ENCODE measurements at places on chromosomes 11 and 22.

GRCh38 chr11:124195189-124195734 lies 12.1 kb downstream of the OR10D3 start:
- no peak for DNase-seq

DNA sequence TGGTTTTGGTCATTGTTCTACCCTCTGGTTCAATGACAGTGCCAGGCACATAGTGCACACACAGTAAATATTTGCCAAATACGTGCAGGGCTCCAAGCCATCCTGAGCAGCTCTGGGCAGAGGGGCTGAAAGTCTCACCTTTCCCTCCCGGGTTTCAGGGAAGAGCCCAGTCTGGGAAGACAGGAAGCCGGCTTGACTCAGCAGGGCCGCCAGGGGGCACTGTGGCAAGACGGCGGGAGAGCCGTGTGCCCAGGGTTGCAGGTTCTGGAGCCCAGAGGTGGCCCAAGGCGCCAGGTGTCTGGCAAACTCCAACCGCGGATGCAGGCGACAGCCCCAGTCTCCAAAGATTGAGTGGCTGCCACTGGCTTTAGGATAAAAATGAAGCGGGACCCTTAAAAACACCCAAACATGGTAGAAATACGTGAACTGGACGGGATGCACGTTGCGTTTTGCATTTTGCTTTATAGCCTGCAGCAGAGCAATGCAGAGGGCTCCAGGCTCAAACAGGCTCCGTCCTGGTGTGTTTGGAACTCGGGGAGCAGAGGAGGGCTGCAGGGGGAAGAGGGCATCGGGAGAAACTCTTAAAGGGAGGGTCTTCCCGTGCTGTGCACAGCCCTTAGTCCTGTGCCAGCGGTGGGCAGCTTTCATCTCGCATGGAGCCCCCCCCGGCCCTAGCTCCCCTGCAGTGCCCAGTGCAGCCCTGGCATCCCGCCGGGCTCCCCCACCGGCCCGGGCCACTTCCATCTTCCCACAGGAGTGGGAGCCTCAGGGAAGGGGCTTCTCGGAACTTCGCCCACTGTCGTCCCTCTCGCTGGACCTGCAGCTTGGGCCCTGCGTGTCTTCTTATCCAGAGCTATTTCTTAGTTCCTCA lies 10.7 kb downstream of the KRTAP5-5 start:
- DNase-seq, result no peak

DNA sequence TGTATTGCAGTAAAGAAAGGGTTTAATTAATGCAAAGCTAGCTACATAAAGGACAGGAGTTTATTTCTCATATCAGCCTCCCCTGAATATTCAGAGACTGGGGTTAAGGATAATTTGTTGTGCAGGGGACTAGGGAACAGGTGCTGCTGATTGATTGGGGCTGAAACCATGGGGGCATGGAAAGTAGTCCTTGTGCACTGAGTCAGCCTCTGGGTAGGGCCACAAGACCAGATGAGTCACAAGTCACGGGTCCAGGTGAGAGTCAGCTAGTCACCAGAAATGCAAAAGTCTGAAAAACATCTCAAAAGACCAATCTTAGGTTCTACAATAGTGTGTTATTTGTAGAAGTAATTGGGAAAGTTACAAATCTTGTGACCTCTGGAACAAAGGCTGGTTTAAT lies 32.9 kb upstream of the SYT13 start:
- DNase-seq, result no peak

DNA sequence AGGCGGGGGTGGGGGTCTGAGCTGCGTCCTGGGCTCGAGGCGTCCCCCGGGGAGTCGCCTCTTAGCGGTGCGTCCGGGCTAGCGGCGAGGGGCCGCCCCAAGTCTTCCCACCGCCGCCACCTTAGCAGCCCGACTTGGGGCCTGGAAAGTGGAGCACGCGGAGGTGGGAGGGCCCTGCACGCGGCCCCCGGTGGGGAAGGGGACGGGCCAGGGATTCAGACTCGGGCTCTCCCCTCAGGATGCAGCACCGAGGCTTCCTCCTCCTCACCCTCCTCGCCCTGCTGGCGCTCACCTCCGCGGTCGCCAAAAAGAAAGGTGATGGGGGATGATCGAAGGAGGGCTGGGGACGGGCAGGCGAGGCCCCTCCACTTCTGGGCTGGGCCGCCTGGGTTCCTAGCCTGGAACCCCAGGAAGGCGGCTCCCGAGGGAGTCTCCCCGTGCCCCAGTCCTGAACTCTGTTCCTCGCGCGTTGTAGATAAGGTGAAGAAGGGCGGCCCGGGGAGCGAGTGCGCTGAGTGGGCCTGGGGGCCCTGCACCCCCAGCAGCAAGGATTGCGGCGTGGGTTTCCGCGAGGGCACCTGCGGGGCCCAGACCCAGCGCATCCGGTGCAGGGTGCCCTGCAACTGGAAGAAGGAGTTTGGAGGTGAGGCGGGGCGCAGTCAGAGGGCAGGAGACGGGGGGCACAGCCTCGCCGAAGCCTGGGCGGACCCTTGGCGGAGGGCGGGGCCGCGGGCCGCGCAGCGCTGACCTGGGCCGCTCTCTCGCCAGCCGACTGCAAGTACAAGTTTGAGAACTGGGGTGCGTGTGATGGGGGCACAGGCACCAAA lies 563 bp downstream of the MDK start:
- DNase-seq, result no peak

GRCh38 chr11:62245271-62245753 lies 3.3 kb downstream of the SCGB1D2 start:
- no peak for DNase-seq

- no peak for DNase-seq
Observed at GRCh38 chr11:109249597-109249996, 172.4 kb upstream of the C11orf87 start.

GRCh38 chr11:2569731-2570210 lies 125.0 kb downstream of the KCNQ1 start:
- no peak for DNase-seq

DNA sequence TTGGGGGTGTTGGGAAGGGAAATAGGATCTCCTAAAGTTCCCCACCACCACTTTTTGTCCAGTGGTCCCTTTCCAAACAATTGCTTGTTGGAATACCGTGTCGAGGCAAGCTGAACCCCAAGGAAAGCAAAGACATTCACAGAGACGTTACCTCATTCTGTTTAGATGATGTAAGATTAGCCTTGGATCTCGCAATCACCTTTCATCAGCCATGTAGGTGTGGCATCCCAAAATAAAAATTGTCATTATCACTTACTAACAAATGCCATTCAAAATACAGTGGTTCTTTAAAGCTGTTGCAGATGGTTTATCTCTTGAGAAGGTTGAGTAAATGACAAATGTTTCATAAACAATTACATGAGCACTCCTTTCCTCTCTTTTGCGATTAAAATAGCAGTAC lies 86.5 kb upstream of the SLC25A18 start:
- no peak for DNase-seq

DNA sequence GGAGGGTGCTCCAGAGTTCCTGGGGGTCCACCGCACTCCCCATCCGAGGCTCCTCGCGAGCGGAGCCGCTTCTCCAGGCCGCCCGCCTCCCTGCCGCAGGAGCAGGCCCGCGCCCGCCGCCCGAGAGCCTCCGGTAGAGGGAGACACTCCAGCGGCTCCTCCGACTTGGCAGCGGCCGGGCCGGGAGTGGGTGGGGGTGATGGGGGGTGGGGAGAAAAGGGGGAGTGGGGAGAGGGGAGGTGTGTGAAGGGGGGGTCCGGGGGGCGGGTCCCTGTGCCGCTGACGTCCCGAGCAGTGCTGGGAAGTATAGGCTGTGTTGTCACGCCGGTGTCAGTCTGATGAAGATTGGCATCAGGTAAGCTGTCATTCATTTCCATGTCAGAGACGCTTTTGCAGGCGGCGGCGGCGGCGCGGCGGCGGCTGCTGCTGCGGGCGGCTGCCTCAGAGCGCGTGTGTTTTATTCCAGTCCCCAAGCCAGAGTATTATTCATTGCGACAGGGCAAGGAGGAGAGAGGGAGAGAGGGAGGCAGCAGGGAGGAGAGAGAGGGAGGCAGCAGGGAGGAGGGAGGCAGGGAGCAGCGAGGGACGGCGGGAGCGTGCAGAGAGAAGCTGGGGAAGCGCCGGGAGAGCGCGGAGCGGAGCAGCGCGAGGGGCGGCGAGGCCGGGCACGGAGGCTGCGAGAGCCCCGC lies at the start of gene PKNOX2:
Gene PKNOX2, plus strand, starts transcription at position 330 of the 689 bp plus-strand sequence. CDS start 186,555 bp downstream, outside the sequence.
- DNase-seq, result no peak

GRCh38 chr11:16813126-16813525 lies 74.7 kb downstream of the C11orf58 start:
- no peak for DNase-seq

DNA sequence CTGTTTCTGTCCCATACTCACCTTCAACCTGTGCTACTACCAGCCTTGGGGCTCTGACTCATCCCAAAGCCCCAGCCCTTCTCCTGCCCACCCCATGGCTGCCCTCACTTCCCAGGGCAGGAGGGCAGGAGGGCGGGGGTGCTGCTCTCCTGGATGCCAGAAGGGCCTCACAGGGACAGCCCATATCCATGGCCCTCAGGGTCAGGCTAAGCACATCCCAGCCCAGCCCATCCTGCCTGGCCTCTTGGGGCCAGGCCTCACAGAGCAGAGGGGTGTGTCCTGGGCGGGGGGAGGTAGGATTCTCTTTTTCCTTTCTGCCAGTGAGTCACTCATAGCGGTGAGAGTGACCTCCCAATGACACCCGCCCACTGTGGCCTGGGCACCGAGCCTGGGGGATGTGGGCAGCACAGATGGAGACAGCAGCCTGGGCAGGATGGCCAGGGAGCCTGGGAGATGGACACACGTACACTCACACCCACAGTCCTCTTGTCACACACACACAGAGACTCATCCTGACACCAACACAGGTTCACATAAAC lies 2.4 kb downstream of the LTBP3 start:
- no peak for DNase-seq

DNA sequence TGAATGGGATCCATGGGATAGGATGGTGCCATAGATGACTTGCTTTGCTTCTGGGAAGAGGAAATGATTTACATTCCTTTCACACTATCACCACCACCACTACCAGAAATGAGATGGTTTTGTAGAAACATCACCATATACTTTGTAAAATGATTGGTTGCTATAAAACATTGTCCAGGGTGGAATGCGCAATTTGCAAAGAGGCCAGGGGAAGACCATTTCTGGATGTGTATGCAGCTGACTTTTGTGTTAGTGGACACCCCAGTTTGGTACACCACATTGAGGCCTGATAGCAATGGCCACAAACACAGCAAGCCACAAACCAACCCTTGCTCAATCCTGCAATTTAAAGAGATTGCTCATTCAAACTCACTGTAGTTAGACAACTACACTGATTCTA lies 56.7 kb upstream of the RCN1 start:
- no peak for DNase-seq

- no peak for DNase-seq
Observed at GRCh38 chr11:47353978-47354774, 1.7 kb upstream of the MYBPC3 start.

- DNase-seq, result no peak
Observed at GRCh38 chr11:13861411-13861810, 101.1 kb upstream of the SPON1 start.

All from SK-N-MC (cell line).